ENCODE measurements at places on chromosomes 5 and 9.

GRCh38 chr5:129541648-129542251, 81.7 kb downstream of the ADAMTS19 start:
- DNase-seq = peak; percentile 4

DNA sequence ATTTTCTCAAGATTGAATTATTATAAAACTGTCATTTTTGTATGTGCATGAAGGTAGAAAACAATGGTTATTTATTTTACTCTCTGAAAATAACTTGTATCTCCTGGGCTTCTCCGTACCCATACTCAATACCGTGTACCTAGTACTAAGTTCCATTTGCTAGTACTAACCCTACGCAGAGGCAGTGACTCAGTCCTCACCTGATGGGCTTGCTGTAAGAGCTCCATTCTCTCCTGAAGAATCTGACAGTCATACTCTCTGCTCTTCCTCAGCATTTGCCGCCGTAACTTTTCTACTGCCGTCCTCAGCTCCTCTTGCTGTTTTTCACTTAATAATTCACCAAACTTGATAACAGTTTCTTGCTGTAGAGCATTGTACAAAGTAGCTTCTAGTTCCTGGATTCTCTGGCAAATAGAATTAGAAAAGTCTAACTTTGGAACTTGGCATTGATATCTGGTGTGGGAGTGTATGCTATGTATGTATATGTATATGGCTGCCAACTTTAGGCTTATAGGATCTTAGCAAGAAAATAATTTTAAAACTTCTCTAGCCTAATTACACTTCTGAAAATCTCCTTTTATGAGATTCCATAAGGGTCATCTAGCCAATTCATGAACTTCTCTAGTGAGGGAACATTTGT, 108.0 kb upstream of the DPYSL3 start:
- no peak for DNase-seq

DNA sequence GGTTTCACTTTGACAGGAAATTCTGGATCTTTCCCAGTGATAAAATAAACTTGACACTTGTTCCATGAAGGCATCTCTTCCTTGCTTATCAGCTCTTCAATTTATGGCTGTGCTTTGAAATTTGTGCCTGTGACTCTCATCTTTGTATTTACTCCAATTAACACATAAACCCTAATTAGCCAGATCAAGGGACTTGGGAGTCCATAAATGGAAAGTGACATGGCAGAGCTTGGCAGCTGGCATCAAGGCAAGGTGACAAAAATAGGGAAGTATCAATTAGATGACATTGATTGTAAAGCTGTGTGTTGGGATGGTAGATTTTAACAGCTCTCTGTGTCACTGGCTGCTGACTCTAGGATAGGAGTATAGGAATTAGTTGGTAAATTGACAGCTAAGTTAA, 133.9 kb downstream of the PBX3 start:
- no peak for DNase-seq

- DNase-seq = no peak
These were observed 355.0 kb upstream of the PANK3 start for GRCh38 chr5:168934169-168934568.

GRCh38 chr5:139669662-139670368, 21.7 kb downstream of the CXXC5 start:
- peak; percentile 97 for DNase-seq

DNA sequence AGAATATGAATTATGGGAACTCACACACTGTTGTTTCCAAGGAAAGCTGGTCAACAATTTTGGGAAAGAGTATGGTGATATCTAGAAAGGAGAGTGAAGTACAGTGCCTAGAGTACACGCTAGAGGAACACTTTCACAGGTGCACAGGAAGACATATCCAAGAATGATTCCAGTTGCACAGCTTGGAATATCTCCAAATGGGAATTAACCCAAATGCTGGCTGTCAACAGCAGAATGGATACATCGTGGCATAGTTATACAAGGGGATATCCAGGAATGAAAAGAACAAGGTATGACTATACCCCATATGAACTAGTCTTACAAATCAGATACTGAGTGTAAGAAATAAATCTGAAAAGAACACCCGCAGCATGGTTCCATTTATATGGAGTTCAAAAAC, 231.3 kb downstream of the FSTL4 start:
- DNase-seq = no peak

GRCh38 chr9:90926936-90927335, 125.3 kb downstream of the SYK start:
- no peak for DNase-seq

- DNase-seq = no peak
These were observed 238.3 kb upstream of the IRX1 start for GRCh38 chr5:3357291-3357690.

DNA sequence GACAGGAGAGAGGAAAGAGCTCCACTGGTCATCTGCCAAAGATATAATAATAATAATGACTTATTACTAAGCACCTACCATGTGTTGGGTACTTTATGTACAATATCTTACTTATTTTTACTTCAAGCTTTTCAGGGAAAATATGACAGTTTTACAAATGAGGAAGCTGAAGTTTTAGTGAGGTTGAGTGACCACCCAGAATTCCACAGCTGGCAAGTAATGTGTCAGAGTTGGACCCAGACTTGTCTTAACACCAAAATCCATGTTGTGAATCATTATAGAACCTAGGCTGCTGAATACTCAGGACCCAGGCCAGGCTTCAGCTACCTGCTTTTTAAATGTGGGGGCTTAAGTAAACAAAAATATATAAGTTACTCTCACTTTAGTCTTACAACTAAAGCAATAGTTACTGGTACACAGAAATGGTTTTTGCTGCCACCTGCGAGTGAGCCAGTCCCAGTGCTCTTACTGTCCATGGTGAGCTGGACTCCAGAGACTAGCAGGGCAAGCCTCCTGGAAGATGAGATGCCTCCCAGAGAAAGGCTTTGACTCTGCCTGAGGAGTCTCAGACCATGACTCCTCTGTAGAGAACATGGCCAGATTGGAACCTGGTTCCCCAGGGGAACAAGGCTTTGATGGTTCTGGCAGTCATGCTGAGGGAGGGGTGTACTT, 29.9 kb downstream of the RUSC2 start:
- no peak for DNase-seq

DNA sequence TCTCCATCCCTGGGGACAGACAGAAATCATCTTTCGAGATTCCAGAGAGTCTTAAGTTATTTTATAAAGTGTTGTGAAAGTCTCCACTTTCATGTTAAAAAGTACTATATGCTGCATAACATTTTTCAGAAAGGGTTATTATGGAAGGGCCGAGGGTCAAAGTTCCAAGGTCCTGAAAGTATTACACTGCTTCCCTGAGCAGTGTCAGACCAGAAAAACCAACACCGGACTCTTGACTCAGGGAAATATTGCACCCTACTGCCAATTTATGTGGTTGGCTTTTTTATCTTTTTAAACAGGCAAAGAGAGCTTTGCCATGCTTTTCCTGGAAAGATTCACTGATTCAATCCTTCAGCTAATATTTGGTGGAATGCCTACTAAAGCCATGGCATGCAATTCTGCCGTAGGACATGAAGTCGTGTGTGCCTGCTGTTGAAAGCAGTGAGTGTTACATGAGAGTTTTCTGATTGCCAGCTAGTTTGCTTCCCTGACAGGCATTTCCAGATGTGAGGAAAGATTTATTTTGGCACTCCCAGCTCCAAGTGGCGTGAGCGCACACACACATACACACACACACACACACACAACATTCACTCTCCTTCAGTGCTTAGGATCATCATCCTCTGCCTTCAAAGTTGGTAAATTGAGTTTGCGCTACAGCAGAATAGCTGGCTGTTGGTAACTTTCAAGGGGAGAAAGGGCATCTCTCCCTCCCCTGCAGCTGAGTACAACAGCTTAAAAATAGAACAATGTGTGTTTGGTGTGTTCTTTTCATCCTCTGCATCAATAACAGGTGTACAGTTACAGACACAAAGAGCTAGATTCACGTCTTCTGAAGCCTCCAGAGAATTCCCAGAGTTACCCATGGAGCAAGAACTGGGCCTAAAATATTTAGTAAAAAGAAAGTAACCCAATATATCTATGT, 45.6 kb downstream of the SLC1A3 start:
- no peak for DNase-seq

DNA sequence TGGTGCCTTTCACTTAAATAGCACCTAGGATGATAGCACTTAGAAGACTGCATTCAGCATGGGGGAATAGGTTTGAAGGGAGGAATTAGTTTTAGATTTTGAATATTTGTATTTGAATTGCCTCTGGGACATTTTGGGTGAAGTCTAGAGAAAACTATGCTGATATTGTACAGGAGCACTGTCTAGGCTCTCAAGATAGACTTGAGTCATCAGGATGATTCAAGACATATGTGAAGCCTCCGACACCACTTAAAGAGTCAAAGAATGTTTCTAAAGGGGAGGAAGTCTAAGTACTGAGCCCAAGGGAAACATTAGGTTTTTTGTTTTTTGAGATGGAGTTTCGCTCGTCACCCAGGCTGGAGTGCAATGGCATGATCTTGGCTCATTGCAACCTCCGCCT, 63.9 kb upstream of the CCDC180 start:
- no peak for DNase-seq

- DNase-seq = no peak
These were observed 6.6 kb upstream of the ASPN start for GRCh38 chr9:92488681-92489550.

DNA sequence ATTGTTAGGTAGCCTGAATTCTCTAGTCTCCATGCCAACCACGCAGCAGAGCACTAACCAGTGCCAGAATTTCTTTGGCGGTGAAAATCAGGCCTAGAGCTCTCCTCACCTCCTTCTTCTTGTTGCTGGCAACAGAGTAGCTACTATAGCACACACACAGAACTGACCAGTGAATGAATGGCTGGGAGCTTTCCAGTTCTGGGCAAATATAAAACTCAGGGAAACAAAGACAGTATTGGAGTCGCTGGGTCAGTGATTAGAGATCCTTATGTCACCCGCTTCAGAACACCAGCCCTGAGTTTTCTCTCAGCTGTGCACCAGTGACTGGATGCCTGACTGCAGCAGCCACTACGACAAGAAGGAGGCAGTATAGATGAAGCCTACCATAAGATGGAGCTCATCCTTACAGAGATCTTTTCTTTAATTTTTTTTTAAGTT, 26.9 kb upstream of the FEM1C start:
- no peak for DNase-seq

DNA sequence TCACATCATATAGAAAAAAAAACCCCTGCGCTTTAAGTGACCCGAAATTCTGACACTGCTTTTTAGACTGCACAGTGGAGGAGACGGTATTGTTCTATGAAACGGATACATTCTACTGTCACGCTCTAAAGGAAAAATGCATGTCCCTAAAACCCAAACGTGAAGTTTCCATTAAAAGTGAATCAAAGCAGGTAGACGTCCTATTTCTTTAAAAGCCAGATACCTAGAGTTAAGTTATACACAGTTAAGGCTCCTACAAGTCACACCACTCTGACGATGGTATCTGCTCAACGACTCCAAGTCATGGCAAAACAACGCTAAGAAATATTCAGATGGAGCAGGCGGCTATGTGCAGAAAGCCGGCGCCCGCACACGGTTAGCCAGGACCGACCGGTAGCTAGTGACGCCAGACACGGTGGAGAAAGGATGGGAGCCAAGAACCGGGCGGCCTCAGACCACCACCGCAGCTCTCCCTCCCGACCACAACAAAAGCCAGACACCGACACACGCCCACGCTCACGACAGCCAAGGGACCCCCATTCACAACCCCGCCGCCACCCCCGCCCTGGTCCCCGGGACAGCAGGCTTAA, 734 bp downstream of the SKP1 start:
- DNase-seq = peak; percentile 83

DNA sequence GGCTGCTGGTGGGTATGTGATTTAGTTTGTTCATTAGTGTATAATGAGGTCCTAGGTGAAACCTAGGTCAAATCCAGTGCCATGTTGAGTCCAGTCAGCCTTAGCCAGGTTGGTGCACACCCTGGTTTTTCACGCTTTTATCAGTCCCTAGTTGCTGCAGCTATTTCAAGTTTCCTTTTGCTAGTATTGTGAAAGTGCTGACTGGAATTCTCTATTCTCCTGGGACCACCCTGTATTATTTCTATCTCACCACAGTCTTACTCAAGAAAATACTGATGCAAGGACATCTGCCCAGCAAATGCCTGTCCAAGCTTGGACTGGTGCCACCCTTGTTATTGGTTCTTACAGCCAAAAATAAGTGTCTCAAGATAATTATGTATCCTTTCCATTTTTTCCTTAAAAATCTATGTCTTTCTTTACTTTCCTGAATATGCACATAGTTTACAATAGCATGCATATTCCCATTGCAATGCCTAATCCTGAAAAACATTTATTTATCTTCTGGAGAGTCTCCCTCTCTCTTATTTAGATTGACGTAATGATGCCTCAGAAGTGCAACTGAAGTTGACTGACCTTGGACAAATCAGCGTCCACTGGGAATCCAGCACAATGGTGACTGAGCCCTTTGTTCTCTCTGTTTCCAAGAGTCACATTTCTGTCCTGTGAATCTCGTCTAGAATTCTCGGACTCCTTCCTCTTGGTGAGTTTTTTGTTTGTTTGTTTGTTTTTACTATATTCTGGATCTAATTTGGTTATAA, 1075.0 kb downstream of the CDH9 start:
- no peak for DNase-seq

DNA sequence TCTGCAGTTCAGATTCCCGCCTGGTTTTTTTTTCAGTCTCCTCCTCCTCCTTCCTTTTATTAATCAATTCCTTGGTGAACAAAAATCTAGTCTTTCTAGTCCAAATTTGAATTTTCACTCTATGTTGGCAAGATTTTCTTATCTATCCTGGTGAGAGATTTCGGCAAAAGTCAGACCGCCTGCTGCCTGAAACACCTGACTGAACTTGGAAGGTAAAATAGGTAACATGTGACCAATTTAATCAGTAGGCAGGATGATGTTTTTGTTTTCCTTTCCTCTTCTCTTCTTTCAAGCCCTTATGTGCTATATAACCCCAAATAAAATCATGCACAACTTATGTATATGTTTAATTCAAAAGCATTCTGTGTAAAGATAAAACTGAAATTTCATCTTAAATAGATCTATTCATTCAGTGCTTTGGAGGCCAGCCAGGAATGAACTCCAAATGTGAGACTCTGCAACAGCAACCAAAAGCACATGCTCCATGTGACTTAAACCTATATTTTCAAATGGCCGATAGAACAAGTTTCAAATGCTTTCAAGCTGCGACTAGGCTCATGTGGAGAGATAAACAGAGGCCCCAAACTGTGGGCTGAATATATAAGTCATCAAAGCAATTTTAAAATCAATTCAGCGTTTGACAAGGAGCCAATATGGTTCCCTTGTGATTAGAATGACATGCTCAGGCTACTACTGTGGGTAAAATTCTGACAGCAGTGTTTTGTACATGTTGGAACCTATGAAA, 100.4 kb upstream of the SEMA6A start:
- no peak for DNase-seq

GRCh38 chr9:10366171-10366779, 246.5 kb downstream of the PTPRD start:
- DNase-seq = peak; percentile 17
